Skin of body (tissue), 3 donors: ENCODE measurements at places on chromosomes 2 and 18. TPM values are rescaled to one million over a fixed set of nuclear protein-coding genes. Genes with fewer than 3 reads are reported as not detected.

DNA sequence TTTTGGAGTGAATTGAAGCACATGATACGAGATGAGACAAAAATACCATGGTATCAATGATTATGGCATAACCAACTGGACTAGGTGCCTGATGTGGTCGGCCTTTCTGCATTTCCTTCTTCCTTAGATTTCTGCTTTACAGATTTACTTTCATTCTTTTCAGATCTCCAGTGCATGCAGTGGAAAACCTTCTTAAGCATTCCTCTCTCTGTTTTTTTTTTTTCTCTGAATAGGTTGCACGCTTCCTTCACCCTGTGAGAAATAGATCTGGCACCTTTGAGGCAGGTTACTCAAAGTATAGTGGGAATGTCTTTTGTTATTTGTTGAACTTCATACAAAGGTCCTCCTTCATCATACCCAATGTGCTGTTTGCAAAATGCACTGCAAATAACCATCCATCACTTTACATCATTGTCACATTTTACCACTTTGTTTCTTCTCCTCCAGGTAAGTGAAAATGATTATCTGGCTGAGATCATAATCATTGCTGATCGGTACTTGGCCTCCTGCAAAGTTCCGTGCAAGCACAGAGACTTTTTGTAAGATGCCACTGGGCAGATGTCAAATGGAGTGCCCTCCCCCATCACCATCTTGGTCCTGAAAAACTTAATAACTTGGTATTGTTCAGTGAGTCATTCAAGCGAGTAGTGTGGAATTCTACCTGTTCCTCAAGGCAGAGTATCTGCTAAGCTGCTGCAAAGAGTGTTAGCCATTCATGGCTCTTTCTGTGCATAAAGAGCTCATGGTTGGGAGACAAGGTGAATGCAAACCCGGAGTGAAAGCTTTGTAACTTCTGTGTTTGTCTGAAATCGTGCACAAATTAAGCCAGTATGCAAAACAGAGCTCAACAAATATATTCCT lies 30.0 kb upstream of the KLHL14 start:
- no peak for DNase-seq

DNA sequence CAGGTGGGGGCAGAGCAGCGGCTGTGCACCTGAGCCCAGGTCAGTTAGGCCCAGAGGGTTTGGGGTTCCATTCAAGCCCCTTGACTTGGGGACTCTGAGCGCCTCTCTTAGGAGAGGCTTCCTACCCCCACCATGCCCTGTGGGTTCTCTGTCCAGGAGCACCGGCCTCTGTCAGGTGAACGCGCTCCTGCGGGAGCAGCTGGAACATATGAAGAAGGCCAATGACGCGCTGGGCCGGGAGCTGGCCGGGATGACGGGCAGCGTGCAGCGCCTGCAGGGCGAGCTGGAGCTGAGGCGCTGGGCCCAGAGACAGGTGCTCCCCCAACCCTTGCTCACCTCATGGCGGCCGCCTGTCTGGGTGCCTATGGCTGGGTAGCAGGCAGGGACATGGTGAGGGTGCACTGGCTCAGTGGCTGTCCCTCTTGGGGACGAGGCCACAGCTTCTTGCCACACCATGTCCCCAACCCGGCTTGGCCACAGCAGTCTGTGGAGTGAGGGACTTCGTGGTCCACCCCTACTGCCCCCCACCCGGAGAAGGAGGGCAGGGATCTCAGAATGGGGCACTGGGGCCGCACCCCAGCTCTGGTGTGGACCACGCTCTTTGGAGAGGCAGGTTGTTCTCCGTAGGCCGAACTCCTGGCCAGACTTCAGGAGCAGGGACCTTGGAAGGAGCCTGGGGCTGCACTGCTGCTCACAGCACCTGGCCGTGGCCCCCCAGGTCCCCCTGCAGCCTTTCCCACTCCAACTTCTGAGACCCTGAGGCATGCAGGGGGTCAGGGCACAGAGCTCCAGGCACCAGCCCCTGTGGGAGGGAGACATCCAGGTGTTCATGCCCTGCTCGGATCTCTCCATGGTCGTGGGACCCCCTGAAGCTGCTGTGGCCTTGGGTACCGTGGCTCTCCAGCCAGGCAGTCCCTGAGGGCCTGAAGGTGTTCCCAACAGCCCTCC lies 19.7 kb downstream of the CROCC2 start:
- no peak for DNase-seq

The TSPYL6 gene
- total RNA-seq = not detected

The CXCR1 gene
- 2.1 TPM for total RNA-seq

The CABYR gene
- 2.9 TPM for total RNA-seq

The HOXD1 gene
- 0.30 TPM for total RNA-seq
